Vagina (tissue), 2 donors: ENCODE measurements at places on chromosomes 13 and 19. TPM values are rescaled to one million over a fixed set of nuclear protein-coding genes. Genes with fewer than 3 reads are reported as not detected.

DNA sequence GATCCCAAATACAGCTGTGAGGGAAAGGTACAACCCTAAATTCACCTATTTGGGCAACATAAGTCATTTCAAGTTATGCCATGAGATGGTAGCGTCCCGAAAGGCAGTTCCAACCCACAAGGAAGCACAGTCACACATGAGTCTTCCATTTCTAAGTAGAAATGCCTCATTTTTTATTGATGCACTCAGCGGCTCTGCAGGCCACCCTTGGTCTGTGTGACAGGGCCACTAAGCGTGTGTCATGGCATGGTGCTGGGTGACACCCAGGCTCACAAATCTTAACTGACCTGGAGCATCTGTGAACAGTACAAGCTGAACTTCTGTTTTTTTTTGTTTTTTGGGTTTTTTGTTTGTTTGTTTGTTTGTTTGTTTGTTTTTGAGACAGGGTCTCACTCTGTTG, 15.1 kb downstream of the RAB20 start:
- DNase-seq: no peak

GRCh38 chr13:44191504-44192171, 182.0 kb upstream of the SERP2 start:
- no peak for DNase-seq

GRCh38 chr19:28521614-28522544, 691.1 kb downstream of the UQCRFS1 start:
- no peak for DNase-seq

DNA sequence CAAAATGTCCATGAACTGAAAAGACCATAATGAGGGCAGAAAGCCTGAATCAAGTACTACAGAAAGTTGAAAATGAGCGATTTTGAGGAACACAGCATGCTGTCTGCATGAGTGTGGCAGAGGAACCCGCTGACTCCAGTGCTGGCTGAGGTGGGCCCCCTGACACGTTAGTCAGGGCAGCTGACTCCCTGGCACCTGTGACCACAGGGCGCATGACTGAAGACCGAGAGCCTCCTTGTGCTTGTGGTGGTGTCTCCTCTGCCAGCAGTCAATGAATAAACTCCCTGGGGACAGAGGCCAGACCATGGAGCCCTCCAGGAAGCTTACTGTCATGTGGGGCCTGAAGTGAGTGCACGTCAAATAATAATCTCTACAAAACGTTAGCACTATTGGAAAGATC, 38.4 kb upstream of the VSTM2B start:
- peak; percentile 64 for DNase-seq

DNA sequence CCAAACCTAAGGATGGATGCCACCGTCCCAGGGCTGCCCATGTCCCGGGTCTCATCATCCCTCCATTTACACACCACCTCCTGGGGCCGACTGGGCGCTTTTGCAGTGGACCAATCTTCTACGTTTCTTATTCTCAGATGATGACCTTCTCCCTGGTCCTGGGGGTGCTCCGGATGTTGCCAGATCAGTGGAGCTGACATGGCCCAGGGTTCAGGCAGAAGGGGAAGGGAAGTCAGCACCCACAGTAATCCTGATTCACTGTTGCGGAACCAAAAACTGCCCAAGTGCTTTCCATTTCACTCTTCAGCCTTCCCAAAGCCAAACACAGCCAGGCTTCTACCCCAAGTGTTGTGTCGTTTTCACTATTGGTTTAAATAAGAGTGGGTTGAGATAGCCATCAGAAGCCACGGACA, 29.8 kb downstream of the RAB20 start:
- no peak for DNase-seq

- DNase-seq: no peak
These were observed 177.3 kb upstream of the KL start for GRCh38 chr13:32838945-32839344.

GRCh38 chr13:50283017-50283416, 267.8 kb downstream of the KCNRG start:
- no peak for DNase-seq

DNA sequence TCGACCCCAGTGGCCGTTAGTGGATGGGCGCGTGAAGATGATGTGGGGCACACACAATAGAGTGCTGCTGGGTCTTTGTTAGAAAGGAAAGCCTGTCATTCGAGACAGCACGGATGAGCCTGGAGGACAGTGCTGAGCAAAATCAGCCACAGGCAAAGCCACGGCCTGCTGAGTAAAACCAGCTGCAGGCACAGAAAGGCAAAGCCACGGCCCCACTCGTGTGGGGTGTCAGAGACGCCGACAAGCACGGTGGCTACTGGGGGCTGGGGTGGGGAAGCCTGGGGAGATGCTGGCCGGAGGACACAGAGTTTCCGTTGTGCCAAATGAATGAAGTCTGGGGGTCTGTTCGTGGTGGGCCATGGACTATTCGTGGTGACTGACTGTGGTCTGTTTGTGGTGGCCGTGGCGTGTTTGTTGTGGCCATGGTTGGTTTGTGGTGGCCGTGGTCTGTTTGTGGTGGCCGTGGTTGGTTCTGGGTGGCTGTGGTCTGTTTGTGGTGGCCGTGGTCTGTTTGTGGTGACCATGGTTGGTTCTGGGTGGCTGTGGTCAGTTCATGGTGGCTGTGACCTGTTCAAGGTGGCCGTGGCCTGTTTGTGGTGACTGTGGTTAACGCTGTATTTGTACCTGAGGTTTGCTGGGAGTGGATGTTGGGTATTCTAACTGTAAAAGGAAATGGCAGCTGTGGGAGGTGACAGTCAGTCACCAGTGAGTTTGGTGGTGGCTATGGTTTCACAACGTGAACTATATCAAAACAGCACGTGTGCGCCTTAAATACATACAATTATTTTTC, 36.3 kb downstream of the MCF2L start:
- no peak for DNase-seq

GRCh38 chr13:112229992-112230872, 145.9 kb upstream of the SPACA7 start:
- no peak for DNase-seq

DNA sequence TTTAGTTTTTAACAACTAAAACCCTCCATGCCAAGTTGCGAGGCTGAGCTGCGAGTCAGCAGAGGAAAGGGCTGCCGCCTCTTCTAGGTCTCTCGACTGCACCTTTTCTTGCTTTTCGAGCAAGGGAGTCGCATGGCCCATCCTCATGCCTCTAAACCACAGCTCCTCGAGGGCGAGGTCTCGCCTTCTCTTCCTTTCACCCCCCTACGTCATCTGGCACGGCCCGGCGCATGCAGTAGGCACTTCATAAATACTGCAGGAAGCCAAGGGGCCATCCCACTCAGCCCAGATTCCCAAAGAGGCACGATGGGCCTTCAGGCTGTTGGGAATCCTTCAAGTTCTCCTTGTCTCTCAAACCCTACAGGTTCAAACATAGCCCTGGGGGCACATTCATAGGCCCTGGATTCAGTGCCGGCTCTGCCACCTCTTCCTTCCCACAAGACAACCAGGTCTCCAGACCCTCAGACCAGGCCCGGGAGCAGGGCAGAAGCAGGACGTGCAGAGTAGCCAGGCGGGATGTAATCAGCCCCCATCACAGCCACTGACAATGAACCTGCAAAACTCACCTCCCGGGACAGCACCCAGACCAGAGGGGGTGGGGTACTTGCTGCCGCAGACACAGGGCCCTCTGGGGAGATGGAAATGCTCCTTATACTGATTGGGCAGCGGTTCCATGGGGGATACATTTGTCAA, 41.7 kb downstream of the GGACT start:
- DNase-seq: no peak

GRCh38 chr19:43820098-43820883, 6.8 kb upstream of the ZNF283 start:
- DNase-seq: no peak

- no peak for DNase-seq
These were observed 68.6 kb downstream of the DPF1 start for GRCh38 chr19:38155453-38155852.

- DNase-seq: peak; percentile 87
These were observed 1.3 kb downstream of the HMG20B start for GRCh38 chr19:3573858-3574637.

DNA sequence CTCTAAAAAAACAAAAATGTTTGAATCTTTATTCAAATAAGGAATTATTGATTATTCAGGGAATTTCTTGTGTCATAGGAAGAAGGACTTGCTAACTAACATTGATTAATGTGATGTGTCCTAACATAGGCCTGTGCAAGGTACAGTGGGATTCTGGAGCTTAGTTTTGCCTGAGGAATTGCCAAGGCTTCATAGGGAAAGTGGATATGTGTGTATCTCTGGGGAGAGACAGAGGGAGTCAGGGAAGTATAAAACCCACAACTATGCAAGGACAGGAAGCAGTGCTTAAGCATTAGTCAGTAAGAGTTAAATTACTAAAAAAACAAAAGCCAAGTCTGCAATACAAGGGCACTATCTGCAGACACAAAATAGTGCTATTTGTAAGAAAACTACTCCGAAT, 59.6 kb downstream of the WDFY2 start:
- DNase-seq: no peak

- no peak for DNase-seq
These were observed 63.9 kb upstream of the STARD13 start for GRCh38 chr13:33349288-33349985.

POLR1G gene
- total RNA-seq: 2.2 TPM

WTIP gene
- total RNA-seq: 7.6 TPM

COMMD6 gene
- total RNA-seq: 211 TPM

NPAS1 gene
- 0.49 TPM for total RNA-seq

DNAJB1 gene
- 164 TPM for total RNA-seq

HCST gene
- 9.1 TPM for total RNA-seq

ZSWIM9 gene
- 5.4 TPM for total RNA-seq
